ENCODE measurements at places on chromosomes 12 and 14.

DNA sequence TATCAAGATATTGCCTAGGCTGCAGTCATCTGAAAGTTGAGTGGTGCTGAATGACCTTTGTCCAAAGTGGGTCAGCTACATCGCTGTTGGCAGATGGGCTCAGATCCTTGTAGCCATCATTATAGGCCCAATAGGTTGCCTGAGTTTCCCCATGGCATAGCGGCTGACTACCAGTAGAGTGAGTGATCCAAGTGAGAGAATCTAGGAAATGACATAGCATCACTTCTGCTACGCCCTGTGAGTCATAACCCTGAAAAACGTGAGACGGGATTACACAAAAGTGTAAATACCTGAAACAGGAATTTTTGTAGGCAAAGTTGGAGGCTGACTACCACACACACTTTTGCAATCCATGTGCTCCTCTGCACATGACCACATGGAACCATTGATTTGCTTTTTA, 273.3 kb downstream of the RPL10L start:
- DNase-seq, result no peak

GRCh38 chr12:45407981-45408728, 192.3 kb downstream of the ANO6 start:
- DNase-seq, result no peak

DNA sequence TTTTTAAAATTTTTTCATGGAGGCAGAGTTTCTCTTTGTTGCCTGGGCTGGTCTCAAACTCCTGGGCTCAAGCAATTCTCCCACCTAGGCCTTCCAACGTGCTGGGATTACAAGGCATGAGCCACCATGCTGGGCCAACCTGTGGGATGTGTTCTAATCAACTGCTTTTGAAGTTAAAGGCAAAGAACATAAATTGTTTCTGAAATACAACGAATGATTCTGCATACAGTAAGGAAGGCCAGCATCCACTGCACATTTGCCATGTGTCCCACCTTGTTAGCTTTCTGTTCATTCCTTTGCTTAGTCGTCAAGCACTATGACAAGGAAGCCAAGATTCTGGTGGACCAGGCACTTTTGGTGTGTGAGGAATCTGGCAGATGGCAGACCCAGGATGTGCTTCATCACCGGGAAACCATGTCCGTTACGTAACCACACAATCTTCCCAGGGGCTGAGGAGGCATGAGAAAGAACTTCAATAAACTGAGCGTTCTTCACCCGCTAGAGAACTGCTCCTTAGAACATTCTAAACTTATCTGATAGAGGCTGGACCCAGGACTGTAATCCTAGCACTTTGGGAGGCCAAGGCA, 24.5 kb downstream of the MOK start:
- DNase-seq, result no peak

DNA sequence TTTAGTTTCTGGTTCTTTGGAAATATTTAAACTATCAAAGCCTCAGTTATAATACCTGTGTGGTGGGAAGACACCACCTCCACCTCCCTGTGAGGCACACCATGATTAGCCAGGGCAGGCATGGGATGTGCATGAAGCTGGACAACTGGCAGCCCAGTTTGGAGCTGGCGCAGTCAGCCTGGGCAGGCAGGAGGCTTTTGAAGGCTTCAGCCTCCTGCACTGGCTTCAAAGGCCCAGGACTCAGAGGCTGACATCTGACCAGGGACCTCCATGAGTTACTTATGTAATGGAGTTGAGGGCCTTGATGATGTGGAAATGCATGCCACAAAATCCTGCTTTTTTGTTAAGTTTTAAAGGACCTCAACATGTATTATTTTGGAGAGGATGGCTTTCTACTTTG, 30.3 kb downstream of the C14orf132 start:
- no peak for DNase-seq

DNA sequence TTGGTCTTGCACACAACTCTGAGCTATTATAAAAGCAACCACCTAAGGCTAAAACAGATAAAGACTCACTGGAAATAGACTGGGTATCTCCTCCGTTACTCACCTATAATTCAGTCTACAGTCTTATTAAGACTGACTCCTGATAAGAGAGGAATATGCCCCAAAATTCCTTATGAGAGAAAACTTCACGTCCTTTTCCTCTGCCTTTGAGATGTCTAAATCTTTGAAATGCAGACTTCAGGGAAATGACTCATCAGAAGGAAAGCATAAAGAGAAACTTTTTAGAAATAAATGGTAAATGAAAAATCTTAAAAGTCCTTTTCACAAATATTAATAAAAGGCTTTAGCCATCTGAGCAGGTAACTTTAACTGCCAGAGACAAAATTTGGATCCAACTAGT, 187.5 kb upstream of the RTL1 start:
- DNase-seq, result no peak

DNA sequence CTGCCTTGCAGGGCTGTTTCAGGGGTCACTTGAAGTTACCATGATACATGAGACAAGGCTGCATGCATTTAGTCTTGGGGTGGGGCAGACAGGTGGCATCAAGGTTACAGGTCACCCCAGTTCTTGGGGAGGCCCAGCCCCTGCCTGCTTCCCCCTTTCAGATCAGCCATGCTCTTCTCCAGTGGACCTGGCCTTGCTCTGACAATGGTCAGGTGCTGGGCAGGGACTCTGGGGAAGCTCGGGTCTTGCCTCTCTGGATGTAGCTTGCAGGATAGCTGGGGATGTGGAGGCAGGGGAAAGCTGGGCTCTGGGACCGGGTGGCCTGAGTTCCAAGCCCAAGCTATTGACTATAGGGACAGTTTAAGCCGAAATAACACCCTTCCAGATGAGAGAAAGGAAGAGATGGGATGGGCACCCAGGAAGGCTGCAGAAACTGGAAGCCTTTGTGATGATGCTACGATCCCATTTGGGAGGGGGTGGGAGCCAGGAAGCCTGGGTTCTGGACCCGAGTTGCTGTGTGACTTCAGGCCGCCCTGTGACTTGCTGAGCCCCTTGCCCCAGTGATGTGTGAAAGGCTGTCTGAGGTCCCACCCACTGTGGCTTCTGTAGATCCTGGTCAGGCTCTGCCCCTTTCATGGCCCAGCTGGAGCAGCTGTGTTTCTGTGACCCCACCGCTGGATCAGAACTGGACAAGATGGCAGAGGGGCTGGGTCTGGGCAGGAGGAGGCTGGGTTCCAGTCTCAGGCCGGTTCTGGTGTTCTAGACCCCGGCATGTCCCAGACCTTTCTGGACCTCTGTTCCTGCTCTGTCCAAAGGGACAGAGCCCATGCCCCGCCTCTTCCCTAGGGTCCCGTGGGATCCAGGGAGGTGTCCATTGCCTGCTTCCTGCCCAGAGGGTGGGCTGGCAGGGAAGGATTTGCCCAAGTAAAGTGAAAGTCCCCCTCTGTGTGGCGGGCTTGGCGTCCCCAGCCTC, 2.1 kb downstream of the TNFAIP2 start:
- DNase-seq, result no peak

GRCh38 chr14:98555440-98555839, 716.6 kb downstream of the BCL11B start:
- DNase-seq, result no peak

DNA sequence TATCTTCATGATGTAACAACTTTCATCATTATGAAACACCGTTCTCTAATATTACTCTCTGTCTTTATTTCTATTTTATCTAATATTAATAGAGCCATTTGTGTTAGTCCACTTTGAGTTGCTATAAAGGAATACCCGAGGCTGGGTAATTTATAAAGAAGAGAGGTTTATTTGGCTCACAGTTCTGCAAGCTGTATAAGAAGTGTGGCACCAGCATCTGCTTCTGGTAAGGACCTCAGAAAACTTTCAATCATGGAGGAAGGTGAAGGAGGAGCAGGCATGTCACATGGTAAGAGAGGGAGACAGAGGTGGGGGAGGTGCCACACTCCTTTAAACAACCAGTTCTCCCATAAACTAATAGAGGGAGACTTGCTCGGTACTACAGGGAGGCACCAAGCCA, 25.1 kb downstream of the BORCS5 start:
- DNase-seq, result no peak

GRCh38 chr14:82298811-82299210, 765.2 kb upstream of the SEL1L start:
- no peak for DNase-seq

GRCh38 chr12:51905471-51906429, 1.6 kb upstream of the ACVRL1 start:
- DNase-seq, result no peak

GRCh38 chr12:112716099-112717093, 75.2 kb upstream of the RPH3A start:
- peak; percentile 5 for DNase-seq

- DNase-seq, result no peak
These were observed 7.0 kb upstream of the RABGGTA start for GRCh38 chr14:24278424-24278823.

- DNase-seq, result peak; percentile 85
These were observed 542 bp downstream of the SRSF5 start for GRCh38 chr14:69767369-69767999.

GRCh38 chr12:104941454-104941853, 16.6 kb downstream of the SLC41A2 start:
- no peak for DNase-seq

DNA sequence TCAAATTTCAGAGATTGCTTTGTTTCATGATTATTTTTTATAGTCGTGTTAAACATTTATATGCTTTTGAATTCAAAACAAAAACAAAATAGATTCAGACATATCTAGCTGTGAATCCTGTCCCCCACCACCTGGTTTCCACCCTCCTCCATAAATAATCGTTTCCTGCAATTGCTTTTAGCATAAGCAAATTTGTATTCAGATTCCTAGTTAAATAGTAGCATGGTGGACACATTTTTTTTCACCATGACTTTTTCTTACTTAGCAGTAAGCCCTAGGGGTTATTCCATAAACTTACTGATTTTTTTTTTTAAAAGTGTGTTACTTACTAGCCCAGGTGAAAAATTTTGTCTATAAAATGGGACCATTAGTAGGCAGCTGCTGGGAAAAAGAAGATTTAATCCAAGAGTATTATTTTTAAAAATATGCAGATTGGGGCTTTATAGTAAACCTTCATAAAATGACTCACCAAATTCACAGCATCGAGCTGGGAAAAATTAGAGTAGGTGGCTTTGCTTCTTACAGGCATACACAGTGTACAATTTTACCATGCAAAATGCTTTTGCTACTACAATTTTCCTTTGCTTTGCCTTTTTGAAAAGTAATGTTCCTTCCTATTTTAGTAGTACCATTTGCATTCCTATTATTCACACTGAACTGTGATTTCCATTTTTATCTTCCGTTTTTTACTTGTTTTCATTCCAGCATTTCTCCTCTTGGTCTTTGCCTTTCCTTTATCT, 117.8 kb downstream of the BTG1 start:
- DNase-seq, result no peak

DNA sequence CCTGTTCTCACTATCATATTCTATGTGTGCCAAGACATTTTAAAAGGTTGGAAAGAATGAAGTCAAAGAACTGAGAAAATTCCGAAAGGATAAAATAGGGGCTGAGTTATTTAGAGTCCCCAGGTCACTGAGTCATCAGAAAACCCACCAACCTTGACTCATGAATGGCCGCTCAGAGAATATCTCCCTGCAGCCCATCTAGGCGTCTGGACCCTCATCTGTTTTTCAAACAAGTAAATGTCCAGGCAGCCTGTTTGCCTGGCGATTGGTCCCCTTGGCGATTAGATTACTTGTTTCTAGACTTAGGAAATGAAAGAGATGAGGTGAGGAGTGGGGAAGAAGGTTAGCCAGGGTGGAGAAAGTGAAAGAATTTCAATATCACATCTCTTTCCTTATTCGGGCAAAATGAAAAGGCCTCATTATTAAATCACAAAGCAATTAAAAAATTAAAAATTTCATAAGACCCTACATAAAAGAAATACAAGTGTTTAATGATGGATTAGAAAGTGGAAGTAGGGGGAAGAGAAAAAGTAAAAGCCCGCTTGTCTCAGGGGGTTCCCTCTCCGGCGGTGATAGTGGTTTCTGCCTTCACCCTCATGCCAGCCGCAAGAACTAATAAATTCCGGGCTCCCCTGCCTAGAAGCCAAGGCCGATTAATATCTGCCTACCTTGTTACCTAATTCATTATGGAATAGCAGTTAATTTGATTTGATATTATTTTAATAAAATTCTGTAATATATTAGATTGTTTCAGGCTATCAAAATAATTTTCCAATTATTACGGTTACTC, 415.9 kb downstream of the BCL11B start:
- no peak for DNase-seq

DNA sequence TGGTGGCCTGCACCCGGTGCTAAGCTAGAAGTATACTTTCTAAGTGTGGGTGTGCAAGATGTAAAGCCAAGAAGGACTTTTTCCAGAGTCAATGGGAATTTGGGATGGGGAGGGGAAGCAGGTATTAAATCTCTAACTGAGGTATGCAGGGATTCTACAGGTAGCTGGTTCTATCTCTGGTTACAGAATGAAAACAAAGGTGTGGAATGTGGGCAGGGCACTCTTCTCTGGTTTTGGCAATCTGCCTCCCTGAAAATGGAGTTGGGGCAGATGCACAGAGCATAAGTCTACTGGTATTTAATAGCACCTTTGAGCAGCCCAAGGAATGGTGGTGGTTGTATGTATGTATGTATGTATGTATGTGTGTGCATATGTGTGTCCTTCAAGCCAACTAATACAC, 66.7 kb upstream of the PPP1R12A start:
- no peak for DNase-seq

GRCh38 chr12:82357340-82357739, 847 bp downstream of the CCDC59 start:
- no peak for DNase-seq

- DNase-seq, result no peak
These were observed 104.6 kb downstream of the ITPR2 start for GRCh38 chr12:26728205-26729050.

GRCh38 chr14:66015071-66015780, 470.9 kb upstream of the CCDC196 start:
- no peak for DNase-seq

DNA sequence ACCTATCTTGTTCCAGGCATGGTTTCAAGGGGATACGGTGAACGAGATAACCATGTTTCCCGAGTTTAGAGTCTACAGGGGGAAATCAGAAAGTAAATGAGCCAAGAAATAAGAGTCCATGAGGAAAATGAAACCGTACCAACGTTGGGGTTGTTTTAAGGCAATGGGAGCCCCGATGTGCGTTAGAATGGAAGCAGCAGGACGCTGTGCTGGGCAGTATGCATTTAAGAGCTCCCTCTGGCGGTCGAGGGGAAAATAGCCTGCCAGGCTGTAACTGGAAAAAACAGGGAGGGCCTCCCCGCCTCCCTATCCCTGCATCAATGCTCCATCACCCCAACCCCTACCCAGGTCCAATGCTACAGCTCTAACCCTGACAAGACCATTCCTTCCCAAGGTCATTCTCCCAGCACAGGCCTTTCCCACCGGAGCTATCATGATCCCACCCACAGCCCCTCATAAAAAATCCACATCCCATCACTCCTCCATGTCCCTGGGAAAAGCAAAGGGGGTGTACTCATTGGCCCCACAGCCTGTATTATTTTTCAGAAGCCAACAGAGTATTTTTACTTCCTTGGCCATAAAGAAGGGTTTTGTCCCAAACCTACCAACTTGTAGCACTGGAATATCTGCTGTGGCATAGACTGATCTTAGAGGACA, 226.3 kb upstream of the NOS1 start:
- DNase-seq, result peak; percentile 19

GRCh38 chr14:91032248-91032647, 28.2 kb downstream of the RPS6KA5 start:
- no peak for DNase-seq

- no peak for DNase-seq
These were observed 110.4 kb upstream of the SCAF11 start for GRCh38 chr12:46100551-46101484.

GRCh38 chr12:124497658-124498057, 69.8 kb downstream of the NCOR2 start:
- DNase-seq, result no peak

Data from stimulated activated CD4-positive, alpha-beta T cell treated with anti-CD3 and anti-CD28 coated beads, Interleukin-1b, Interleukin-23, amount 100 ng/mL, for 24 hours (primary cell).